ENCODE measurements at places on chromosomes 4 and X.

- peak; percentile 9 for DNase-seq
Observed at GRCh38 chr4:142405021-142405694, 440.9 kb downstream of the INPP4B start.

GRCh38 chrX:115642311-115642710, 81.3 kb downstream of the PLS3 start:
- DNase-seq, result no peak

DNA sequence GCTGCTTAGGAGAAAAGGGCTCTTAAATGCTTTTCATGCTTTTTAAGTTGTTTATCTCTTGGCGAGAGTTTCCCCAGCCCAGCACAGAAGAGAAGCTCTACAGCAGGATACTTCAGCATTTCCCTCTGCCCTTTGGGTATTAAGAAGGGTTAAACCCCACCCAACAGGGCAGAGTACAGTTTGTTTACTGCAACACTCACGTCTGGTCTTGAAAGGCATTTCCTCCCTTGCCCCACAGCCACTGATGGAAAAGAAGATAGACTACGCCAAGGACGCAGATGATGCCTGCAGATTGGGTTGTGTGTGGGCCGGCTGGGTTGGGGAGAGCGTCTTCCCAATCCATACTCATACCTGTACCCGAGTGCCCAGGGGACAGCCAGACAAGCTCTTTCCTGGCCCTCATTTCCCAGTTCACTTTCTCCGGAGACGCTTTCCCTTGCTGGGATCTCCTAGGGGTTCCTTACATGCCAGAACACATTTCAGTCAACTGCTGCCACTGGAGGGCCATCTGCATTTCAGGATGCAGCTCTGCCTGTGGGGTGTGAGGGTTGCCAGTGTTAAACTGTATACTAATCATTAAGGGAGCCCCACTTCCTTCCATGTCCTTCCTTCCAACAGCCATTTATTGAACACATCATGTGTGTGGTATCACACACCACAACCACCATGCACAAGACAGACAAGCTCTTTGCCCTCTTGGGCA, 96.5 kb upstream of the DHX15 start:
- no peak for DNase-seq

DNA sequence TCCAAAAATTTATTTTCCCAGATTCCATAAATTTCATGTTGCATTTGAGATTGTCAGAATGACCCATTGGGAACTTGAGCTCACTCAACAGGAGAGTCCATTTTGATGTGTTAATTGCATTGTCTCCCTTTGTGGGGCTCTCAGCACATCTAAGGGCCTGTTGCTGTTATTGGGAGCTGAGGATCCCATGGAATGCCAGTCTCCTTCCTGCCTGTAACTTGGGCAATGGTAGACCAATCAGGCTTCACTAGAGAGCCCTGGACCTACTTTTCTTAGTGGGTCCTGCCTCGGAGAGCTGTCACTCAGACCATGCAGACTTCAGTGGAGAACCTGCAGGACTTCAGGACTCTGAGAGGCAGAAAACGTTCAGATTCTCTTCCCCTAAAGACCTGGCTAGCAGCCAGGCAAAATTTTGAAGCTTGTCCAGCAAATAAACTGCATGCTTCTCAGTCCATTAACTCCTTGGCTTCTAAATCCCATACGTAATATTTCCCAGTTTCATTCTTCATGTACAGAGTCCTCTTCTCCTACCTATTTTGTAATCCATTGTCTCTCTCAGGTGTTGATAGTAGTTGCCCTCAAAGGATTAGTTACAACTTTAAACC, 25.1 kb downstream of the OCRL start:
- no peak for DNase-seq

GRCh38 chr4:171875291-171875690, 62.1 kb downstream of the GALNTL6 start:
- no peak for DNase-seq

- DNase-seq, result no peak
Observed at GRCh38 chr4:8248091-8248490, 21.5 kb upstream of the HTRA3 start.

GRCh38 chrX:153440556-153441135, 5.2 kb downstream of the TREX2 start:
- DNase-seq, result no peak

- no peak for DNase-seq
Observed at GRCh38 chrX:153688911-153689590, 1.3 kb downstream of the SLC6A8 start.

- no peak for DNase-seq
Observed at GRCh38 chr4:7332216-7333023, 102.3 kb downstream of the PSAPL1 start.

DNA sequence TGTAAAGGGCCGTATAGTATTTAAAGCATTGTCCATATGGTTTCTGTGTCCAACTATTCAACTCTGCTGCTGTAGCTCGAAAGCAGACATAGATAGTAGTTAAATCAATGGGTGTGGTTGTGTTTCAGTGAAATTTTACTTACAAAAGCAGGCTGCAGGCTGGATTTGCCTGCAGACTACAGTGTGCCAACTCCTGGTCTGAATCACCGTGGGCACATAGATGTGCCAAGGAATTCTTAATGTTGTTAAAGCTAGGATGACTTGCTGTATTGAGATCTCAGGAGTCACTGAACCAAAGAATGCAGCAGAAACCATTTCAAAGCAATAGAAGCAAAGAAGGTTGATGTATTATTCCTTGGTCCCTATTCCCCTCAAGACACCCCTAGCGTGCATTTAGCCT, 379.0 kb downstream of the STIM2 start:
- no peak for DNase-seq

DNA sequence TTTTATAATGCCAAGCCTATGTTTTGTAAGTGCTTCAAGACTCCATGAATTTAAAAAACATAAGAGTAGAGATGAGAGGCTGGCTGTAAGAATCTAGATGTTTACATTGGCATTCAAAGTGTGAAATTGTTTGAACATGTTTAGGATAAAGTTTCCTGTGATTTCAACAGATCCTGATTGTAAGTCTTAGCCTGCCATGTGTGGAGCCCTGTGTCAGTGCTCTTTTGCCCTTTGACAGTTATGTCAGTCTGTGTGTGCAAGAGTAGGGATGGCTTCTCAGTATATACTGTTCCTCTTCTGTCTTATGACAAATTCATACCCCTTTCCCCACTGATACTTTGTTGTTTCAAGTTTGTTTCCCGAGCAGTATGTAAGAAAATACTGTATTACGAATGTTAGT, 68.2 kb downstream of the USP9X start:
- no peak for DNase-seq

GRCh38 chr4:149164282-149164681, 651.4 kb downstream of the IQCM start:
- no peak for DNase-seq

GRCh38 chr4:187059895-187060294, 336.2 kb upstream of the FAT1 start:
- DNase-seq, result no peak

DNA sequence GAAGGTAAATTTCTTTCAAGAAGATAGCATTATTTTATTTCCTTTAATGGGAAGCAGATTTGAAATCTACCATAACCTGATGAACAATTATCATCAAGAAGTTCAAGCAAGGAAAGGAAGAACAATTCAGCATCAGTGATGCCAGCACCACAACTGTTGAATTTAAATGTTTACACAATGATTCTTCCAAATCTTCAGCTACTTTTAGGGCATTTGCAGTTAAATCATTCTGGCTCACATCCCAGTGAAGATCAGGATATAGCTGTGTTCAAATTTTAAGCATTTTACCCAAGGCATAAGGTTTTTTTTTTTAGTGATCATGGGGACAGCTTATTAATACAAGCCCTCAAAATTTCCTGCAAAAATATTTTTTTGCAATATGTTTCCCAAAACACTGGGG, 112.9 kb downstream of the SHISA3 start:
- no peak for DNase-seq

DNA sequence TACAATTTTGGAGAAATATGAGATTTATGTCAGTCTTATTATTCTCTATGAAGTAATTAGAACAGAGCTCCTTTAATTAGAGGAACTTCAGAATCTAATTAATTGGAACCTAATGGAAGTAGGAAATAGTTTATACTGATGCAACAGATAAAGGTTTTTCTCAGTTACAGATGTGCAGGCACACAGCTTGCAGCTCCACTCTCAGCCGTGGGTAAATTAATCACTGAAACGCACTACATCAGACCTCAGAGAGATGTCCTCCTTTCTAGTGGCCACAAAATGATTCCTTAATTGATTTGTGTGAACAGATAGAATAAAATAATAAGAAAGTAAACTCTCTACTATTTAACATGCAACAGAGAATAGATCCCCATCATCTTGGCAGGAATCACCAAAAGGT, 21.5 kb upstream of the NPY2R start:
- no peak for DNase-seq

- no peak for DNase-seq
Observed at GRCh38 chrX:314049-314448, 4.5 kb downstream of the GTPBP6 start.

GRCh38 chr4:4598851-4599411, 57.1 kb upstream of the STX18 start:
- no peak for DNase-seq

DNA sequence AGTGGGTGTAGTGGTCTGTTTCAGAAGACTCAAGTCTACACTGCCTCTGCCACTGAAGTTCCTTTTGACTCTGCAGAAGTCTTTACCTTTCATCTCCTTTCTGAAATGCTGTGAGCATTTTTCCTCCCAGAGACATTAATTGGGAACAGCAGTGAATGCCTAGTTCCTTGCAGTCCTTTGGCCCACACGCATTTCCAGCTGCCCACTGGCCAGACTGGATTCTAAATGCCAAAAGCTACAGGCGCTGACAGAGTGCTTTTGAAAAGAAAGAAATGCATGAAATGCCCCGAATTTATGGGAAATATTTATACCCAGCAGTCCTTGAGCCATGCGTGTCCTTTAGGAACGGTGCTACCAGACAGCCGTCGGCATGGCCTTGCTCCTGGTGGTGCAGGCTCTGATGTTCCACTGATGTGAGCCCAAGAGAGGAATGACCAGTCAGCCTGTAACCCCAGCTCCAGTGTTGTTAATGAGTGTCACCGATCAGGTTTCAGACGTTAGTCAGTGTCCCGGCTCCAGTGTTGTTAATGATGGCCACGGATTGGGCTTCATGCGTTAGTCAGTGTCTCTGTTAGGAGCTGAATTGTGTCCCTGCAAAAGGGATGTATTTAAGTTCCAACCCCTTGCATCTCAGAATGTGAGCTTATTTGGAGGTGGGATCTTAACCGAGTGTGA, 132.6 kb downstream of the TBL1X start:
- DNase-seq, result no peak

GRCh38 chr4:6011686-6012085, 6.5 kb downstream of the C4orf50 start:
- no peak for DNase-seq

DNA sequence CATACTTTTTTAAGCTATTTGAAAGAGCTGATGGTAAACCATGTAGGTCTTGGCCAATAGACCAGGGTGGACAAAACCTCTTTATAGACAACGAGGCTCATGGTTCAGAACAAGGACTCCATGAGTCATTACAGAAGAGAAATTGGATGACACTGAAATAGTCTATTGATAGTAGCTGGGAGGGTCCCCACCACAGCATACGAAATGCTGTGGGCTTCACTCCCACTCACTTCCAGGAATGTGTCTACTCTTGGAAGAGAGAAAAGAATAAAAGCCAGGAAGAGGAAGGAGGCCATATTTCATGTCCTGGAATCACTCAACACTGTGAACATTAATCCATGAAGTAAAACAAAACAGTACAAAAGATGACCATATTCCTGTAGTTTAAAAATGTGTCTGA, 82.3 kb upstream of the MXRA5 start:
- no peak for DNase-seq

DNA sequence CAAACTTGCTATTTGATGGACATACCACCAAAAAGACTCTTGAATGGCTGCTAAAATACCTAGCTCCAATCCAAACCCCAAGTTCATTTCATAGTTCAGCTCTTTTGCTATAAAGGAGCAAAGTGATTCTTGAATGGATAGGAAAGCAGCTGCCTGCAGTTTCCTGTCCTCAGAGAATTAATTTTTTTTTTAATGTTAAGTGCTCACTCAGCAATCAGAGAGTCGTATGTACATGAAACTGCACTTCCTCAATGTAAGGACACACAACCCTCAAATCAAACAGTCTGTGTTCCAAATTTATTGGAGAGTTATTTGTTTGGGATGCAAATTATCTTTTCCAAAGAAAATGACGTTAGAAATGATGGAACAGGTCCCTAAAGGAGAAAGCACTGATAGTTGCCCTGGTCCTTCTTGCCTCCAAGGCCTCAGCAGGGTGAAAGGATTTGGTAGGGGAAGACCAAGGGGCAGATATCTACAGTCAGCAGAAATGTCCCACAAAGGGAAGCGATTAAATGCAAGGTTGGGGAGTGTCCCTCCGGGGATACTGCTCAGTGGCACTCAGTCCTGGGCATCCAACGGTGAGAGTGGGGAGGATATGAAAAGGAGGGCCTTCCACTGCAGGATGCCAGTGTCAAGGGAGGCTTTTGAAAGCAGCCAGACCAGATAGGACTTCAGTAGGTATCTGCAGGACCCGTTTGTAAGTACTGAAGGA, 67.2 kb upstream of the RASGEF1B start:
- DNase-seq, result no peak

DNA sequence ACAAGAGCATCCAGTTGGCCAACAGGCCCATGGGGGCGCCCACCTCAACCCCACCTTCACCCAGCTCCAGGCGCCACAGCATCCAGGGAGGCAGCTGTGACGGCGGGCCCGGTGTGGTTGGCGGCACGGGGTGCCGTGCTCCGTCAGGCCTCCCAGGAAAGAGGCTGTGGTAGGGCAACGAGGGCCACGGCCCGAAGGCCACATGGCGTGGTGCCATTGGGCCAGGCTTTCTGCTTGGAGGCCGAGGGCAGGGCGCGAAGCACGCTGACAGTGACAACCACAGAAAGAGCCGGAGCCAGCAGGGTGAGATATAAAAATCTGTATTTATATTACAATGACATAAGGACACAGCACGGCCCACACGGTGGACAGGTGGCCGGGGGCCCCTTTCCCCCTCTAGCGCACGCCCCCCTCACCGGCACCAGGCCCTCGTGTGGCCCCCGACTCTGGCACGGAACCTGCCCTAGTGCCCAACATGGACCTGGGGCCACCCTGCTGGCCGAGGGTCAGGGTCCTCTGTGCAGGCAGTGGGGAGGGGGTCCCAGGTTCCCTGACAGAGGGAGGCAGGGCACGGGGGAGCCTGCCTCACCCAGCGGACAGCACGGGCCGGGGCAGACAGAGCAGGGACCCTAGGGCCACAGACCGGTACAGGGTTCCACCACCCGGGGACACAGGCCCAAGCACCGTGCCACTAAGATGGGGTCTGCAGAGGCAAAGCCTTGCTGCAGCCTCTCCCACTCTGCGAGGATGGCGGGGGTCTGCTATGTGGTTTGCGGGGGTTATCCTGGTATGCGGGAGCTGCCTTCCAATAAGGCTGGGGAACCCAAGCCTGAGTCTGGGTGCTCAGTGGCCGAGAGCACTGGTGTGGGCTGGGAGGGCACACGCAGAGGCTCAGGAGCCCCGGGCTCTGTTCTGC, 5.5 kb upstream of the HAUS3 start:
- DNase-seq, result no peak

Data from naive thymus-derived CD8-positive, alpha-beta T cell (primary cell).